Activated T-cell treated with anti-CD3 and anti-CD28 coated beads for 48 hours (primary cell): ENCODE measurements at places on chromosomes 6 and 20.
A peak's percentile ranks its signal among the peaks of the same experiment; 100 is the strongest.

GRCh38 chr6:44439270-44440045 lies 52.0 kb downstream of the CDC5L start:
- DNase-seq, result no peak

DNA sequence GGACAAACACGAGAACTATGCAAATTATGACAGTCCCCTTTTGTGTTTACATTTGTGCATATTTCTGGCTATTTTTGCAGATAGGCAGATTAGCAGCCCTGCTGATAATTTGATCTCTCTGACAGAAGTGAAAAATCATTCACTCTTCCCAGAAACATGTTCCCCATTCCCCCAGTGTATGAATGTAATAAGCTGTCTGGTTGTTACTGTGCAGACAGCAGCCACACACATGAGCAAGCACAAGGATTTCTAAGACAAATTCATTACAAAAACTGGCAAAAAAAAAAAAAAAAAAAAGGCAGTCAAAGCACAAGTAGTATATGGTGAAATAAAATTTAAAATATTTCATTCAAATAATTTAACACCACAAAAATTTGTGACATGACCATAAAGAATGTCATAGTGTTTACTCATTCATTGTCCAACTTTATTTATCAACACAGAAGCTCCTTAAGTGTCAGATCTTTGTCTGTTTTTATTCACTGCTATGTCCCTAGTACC lies 95.5 kb upstream of the VGLL2 start:
- no peak for DNase-seq

DNA sequence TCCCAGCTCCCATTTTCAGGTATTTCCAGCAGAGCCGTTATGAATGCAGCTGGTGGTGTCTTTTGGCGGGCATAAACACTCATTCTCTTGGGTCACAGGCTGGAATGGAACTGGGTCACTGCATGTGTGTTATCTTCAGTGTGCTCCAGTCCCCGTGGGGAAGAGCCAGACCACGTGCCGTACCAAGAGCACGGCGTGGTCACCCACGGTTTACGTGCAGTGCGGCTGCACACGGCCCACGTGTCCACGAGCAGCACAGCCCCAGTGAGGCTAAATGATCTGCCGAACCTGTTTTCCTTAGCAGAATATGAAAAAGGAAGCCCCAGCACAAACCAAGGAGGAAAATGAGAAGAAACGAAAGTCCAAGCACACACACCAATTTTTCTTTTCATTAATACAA lies 121.5 kb downstream of the IRF4 start:
- no peak for DNase-seq

GRCh38 chr6:105607636-105608621 lies 205.0 kb upstream of the PREP start:
- DNase-seq, result no peak

- no peak for DNase-seq
Observed at GRCh38 chr6:90103056-90103800, 193.4 kb downstream of the BACH2 start.

- DNase-seq, result no peak
Observed at GRCh38 chr6:37406726-37407341, 26.2 kb upstream of the CMTR1 start.

DNA sequence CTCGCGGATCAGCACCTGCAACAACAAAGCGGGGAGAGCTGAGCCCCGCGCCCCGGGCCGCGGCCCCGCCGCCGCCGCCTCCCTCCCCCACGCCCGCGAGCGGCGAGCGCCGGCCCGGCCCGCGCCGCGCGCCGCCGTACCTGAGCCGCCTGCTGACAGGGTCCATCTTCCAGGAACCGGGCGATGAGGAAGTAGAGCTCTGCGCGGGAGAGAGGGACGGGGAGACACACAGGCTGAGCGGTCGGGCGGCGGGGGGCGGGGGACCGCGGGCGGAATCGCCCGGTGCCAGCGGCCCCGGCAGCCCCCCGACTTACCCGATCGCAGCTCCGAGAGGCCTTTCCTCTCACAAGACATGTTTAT lies 359 bp downstream of the PHIP start:
- DNase-seq, result peak; percentile 45

DNA sequence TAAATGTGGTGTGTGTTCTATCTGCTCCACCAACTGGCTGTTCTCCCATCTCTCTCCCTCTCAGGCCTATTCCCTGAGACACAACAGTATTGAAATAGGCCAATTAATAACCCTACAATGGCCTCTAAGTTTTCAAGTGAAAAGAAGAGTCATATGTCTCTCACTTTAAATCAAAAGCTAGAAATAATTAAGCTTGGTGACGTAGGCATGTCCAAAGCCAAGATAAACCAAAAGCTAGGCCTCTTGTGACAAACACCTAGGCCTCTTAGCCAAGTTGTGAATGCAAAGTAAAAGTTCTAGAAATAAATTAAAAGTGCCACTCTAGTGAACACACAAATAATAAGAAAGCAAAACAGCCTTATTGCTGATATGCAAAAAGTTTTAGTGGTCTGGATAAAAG lies 29.9 kb downstream of the MTCL3 start:
- DNase-seq, result no peak

GRCh38 chr6:166411721-166412151 lies 29.0 kb upstream of the MPC1 start:
- DNase-seq, result no peak

GRCh38 chr6:108163644-108164542 lies 1.9 kb upstream of the NR2E1 start:
- no peak for DNase-seq

- DNase-seq, result no peak
Observed at GRCh38 chr6:43016176-43016942, 2.3 kb downstream of the KLHDC3 start.

DNA sequence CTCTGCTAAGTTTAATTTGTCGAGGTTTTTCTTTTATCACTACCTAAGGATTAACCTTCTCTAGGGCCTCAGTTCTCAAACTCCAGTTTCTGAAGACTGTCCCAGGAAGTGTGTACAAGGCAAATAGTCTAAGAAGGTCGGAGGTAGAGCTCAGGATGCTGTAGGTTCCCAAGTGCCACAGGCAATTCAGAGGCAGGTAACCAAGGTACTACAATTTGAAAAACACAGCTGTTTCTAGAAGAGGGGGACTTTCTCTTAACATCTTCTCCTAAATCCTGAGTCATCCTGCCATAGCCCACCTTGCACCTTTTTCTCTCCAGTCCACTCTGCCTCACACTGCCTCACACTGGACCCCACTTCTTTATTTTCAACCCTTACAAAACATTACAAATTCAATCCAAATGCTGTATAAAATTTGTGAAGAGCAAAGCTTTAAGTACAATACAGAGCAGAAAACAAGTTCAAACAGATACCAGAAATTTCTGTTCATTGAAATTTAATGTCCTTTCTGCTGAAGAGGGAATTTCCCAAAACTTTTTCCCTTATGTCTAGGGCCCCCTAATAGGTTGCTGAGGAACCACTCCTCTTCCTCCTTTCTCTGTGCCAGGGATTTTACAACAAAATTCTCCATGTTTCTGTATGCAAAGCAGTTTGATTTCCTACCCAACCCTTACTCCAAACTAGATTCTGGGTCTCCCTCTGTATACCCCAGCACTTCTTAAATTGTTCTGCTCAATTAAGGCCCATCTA lies 43.0 kb downstream of the FRK start:
- DNase-seq, result no peak

DNA sequence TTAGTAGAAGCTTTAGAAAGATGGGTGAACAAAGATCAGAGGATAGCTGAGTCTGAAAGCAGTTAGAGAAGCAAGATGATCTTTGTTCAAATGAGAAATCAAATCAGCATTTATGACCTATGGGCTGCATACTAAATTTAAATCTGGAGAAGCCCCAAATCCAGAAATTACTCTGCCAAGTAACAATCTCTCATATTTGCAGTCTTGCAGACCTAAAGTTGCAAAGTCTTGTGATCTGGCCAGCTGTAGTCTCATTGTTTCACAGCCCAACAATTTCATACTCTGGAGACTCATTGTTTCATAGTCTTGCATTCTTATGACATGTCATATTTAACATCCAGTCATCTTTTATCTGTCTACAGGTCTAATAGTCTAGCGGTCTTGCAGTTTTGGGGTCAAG lies 364.9 kb upstream of the RSPO3 start:
- DNase-seq, result no peak

GRCh38 chr20:53255102-53255710 lies 283.0 kb downstream of the TSHZ2 start:
- peak; percentile 23 for DNase-seq

DNA sequence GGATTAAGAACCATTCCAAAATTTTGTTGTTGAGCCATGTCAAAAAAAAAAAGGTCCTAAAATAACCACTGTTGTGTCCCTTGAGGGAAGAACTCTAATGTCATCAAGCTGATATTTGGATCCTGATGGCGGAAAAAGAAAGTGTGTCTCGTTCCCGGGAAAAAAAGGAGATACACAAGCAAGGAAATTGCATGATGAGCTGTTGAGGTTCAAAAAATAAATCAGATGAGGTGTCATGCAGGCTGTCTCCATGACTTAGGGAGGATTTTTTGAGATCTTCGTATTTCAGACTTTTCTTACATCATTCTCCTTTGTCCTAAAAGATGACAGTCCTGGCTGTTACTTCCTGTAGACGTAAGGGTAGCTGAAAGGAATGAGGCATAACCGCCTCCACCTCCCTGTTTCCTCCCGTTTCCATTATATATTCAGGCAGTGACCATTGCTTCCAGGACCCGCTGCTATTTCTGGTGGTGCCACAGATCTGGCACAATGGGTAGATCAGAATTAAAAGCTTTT lies 117.3 kb upstream of the TNFAIP3 start:
- no peak for DNase-seq

GRCh38 chr6:83868639-83869038 lies 9.2 kb downstream of the CYB5R4 start:
- no peak for DNase-seq

DNA sequence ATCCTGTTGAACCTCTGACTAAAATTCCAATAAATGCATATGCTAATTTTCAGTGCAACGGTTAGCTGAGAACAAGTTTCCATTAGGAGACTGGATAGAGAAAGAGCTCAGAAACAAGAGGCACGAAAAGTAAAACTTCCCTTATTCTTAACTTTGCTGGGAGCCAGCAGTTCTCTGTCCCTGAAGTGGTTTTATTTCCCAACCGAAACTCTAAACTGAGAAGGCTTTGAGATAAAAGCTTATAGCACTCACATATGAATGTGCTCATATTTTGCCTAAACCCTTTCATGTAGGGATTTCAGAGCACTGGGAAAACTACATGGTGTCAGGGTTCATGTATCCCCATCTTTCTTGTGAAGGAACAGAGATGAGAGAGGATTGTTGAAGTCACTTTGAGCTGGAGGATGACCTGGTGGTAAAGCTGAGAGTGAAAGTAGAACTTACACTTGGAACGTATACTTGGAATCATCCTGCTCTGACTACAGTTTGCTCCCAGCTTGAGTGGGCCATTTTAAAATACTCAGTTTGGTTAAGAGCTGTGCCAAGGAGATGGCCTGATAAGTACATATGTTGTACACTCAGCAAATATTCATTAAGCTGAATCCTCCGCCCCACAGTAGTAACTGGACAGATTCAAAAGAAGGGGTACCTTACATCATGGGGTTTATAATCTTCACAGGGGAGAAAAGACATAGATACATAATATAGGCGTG lies 324.2 kb upstream of the CNR1 start:
- DNase-seq, result no peak

DNA sequence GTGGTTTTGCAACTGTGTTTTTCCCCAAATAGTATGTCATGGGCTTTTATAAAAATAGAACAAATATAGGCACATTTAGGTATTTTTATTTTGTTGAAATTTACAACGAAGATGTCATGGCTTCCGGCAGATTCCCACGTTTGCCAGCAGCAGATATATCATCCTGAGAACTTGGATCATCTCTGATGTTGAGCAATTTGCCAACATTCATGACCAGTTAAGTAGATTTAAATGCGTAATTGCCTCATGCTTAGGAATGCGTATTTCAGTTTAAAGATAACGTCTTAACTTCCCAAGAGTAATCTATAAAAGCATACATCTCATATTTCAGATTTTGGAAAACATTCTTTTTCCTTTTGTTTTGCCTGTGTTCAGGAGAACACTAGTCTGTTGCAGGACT lies 457.8 kb downstream of the QKI start:
- no peak for DNase-seq

GRCh38 chr6:123966618-123967017 lies 163.0 kb downstream of the NKAIN2 start:
- DNase-seq, result no peak

- DNase-seq, result no peak
Observed at GRCh38 chr20:3392756-3393155, 14.7 kb downstream of the DNAAF9 start.

DNA sequence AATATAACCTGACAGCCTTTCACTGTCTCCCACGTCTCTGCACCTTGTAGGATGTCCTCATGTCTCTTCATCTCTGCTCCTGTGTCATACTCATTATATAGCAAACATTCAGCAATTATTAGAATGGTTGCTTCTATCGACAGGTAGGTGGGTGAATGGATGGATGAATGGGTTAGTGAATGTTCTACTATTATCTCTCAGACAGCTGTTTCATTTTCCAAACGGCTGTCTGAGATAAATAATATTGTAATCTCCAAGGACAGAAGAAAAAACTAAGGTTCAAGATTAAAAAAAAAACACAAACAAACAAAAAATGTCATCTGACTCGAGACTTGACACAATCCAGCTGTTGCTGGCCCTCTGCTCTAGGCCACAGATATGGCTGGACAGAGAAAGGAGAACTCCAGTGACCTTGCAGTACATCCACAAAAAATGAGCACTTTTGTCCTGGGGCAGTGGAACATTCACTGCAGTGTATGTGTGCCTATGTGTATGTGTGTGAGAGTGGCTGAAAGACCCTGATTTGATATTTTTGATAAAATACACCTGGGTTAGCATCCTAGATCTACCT lies 2.1 kb downstream of the HNF4A start:
- DNase-seq, result no peak

DNA sequence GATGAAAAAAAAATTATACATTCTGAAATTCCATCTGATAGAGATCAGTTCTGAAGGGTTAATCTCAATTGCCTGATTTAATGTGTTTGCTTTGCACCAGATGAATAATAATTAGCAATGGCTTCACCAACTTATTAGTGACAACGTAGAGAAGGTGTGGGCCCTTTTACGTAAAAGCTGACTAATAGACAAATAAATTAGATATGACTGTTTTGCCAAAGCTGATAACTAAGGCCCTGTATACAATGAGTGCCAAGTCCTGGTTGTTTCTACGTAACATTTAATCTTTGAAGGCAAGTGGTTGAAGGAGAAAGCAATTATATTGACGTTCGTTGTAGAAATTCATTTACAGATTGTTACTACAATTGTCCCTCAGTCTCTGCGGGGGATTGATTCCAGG lies 10.8 kb downstream of the SGK1 start:
- no peak for DNase-seq

DNA sequence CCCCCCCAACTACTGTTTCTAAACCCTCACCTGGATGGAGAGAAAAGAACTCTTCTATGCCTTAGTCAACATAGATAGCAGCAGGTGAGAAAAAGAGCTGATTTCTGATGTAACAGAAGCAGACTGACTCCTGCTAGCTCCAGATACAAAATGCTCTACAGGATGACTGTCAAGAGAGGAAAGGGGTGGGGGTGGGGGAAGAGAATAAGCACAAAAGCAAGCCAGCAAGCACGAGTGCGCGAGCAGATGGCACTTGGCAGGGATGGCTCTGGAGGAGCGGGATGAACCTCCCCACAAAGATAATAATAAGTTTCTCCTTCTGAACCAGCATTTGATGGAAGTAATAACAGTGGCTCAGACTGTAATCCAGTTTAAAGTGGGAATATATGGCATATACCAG lies 45.6 kb upstream of the SPDEF start:
- DNase-seq, result no peak
